Stimulated activated CD8-positive, alpha-beta memory T cell treated with anti-CD3 and anti-CD28 coated beads, Interleukin-15, amount 100 ng/mL, for 24 hours (primary cell): ENCODE measurements at places on chromosomes 2 and 18.

GRCh38 chr2:138112536-138112935, 148.3 kb downstream of the HNMT start:
- DNase-seq: no peak

- DNase-seq: no peak
Measured at GRCh38 chr18:59660786-59661743, 36.2 kb downstream of the CCBE1 start.

- DNase-seq: no peak
Measured at GRCh38 chr2:119311371-119311770, 55.3 kb downstream of the C2orf76 start.

- DNase-seq: no peak
Measured at GRCh38 chr18:53752781-53753367, 471.6 kb downstream of the MBD2 start.

- DNase-seq: no peak
Measured at GRCh38 chr2:25983735-25984134, 1.4 kb upstream of the KIF3C start.
